ENCODE measurements at places on chromosomes 5 and 9.
A peak's percentile ranks its signal among the peaks of the same experiment; 100 is the strongest.

- peak; percentile 82 for DNase-seq
Observed at GRCh38 chr9:132268725-132269352, 85.9 kb downstream of the SETX start.

- peak; percentile 33 for DNase-seq
Observed at GRCh38 chr5:75567710-75568109, 43.5 kb upstream of the ANKDD1B start.

DNA sequence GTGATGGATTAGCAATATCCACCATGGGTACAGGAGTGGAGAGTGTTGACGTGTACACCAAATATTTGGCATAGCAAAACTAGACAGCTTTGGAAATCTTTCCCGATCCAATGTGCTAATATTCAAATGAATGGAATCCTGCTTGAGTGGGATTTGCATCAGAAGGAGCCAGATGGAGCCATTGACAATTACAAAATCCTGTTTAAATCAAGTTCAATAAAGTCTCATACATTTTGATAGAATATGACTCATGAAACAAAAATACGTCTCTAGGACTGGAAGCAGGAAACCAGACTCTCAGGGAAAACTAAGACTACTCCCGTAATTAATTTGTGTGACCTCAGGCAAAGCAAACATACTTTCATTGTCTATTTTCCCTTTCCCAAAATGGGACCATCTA lies 13.0 kb downstream of the TNC start:
- no peak for DNase-seq

DNA sequence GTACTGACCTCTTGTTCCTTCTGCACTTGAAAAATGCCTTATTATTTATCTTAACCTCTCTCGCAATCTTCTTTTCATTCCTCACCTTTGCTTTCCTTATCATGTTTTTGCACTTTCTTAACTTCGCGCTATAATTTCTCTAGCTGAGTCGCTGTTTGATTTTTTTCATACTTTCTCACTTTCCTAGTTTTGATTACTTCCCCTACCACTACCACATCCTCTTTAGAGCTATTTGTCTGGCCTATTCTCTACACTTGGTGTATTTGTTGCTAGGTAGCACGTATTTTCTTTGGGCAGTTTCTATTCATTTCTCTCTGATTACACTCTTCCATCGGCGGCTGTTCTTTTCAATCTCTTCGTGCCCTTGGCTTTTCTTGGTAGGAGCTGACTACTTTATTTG lies 611.8 kb downstream of the BNC2 start:
- DNase-seq, result no peak

GRCh38 chr5:135230251-135230925 lies 168.6 kb downstream of the MACROH2A1 start:
- DNase-seq, result peak; percentile 20

GRCh38 chr5:10615693-10616092 lies 51.8 kb downstream of the ANKRD33B start:
- no peak for DNase-seq

DNA sequence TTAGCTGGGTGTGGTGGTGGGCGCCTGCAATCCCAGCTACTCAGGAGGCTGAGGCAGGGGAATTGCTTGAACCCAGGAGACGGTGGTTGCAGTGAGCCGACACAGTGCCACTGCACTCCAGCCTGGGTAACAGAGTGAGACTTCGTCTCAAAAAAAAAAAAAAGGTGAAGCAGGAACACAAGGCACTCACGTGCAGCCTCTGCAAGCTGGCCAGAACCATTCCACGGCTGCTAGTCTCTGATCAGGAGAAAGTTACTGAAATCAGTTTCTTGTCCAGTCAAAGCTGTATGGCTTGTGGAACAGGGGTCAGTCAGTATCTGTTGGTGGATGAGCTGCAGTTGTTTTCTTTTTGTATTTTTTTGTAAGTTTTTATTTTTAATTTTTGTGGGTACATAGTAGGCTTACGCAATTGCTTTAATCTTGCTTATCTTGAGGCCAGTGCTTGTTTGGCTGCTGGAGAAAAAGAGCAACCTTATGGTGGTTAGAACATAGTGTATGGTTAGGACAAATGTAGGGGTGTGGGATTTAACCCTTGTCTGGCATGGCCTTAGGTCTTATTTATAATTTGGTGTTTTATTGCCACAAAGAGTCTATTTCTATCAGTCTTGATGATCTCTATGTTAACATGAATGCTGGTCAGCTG lies 32.7 kb upstream of the GTF2H2C start:
- no peak for DNase-seq

- no peak for DNase-seq
Observed at GRCh38 chr5:178282391-178282790, 49.8 kb upstream of the PHYKPL start.
